ENCODE measurements at places on chromosomes 3 and 15.

- no peak for DNase-seq
Measured at GRCh38 chr3:30989276-30990030, 95.0 kb upstream of the GADL1 start.

GRCh38 chr3:45105855-45106671 is 40.1 kb downstream of the CDCP1 start:
- DNase-seq, result peak; percentile 52

DNA sequence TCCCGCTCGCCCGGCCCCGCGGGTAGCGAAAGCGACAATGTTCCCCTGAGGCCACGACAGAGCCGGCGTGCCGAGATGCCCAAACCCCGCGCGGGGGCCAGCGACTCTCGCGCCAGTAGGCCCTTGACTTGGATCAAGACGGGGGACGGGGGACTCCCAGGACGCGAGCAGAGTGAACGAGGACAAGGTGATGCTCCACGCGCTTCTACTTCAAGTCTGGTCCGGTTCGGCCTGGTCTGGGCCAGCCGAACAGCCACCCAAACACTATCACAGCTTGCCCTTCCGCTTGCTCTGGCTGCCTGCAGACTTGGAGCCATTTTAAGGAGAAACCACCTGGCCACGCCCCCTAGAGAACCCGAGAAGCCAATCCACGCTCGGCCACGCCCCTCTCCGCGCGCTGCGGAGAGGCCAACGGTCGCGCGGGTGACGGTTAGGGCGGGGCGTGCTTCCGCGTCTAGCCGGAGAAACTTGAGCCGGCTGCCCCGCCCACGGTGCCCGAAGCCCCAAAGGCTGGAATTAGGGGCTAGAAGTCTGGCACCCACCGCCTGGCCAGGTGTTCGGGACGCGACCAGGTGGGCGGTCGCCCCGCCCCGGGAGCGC is 608 bp upstream of the NDUFAF3 start:
- peak; percentile 96 for DNase-seq

- no peak for DNase-seq
Measured at GRCh38 chr3:15359677-15360397, 27.5 kb upstream of the SH3BP5 start.

DNA sequence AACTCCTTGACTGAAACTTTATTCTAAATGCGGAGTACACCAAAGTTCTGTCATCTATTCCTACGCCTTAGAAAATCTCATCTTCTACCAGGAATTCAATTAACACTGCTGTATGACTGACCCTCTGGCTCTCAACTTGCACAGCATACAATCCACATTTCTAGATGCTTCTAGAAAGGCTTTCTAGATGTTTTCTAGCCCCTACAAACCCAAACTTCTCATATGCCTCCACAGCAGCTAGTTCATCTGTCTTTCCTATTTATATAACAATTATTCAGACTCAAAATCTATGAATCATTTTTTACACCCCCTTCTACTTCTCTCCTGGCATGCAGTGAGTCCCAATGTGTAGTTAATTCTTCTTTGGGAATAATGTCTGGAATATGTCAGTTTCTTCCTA is 13.2 kb downstream of the INO80 start:
- DNase-seq, result no peak

DNA sequence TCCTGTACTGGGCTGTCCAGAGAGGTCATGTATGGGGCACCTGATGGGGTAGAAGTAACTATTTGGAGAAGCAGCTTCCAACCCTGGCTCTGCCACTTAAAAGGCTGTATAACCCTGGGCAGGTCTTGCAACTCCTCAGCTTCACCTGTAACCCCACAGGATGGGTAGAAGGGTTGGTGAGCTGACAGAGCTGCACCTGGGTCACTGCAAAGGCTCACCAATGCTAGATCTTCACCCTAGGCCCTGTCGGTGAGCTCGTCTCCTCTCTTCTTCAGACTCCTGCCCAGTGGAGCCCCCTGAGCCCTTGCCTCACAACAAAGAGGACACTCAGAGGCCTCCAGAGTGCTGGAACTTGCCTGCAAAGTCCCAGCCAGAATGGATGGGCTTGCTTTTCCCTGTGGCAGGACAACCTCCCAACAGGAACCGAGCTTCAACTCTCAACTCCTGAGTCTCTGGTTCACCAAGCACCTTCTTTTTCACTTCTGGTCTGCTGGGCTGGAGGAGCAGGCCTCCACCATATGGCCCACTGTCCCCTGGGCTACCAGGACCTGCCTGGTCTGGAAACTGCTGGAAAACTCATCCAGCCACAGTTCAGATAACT is 45.9 kb downstream of the XXYLT1 start:
- no peak for DNase-seq

- DNase-seq, result no peak
Measured at GRCh38 chr3:141447383-141447782, 39.4 kb upstream of the RASA2 start.

- no peak for DNase-seq
Measured at GRCh38 chr3:192933779-192934460, 16.3 kb upstream of the MB21D2 start.

DNA sequence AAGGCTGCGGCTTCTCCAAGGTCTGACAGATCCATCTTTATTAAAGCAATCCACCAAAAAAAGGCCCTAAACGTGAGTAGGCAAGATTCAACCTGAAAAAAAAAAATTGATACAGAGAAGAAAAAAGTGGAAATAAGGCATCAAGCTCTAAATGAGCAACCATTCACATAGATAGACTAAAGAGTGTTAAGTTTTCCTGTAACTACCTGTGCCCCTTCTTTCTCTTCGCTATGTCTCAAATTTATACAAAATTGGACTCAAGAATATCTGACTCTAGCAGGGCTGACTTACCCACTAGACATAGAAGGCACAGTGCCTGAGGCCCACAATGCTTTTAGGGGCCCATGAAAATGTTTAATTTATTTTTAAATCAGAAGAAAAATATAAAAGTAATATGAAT is at the start of gene MYH15:
TSS of gene MYH15 (minus strand) at position 101 of the 400 bp plus-strand sequence. CDS start at position 35, 66 bp downstream.
- no peak for DNase-seq

DNA sequence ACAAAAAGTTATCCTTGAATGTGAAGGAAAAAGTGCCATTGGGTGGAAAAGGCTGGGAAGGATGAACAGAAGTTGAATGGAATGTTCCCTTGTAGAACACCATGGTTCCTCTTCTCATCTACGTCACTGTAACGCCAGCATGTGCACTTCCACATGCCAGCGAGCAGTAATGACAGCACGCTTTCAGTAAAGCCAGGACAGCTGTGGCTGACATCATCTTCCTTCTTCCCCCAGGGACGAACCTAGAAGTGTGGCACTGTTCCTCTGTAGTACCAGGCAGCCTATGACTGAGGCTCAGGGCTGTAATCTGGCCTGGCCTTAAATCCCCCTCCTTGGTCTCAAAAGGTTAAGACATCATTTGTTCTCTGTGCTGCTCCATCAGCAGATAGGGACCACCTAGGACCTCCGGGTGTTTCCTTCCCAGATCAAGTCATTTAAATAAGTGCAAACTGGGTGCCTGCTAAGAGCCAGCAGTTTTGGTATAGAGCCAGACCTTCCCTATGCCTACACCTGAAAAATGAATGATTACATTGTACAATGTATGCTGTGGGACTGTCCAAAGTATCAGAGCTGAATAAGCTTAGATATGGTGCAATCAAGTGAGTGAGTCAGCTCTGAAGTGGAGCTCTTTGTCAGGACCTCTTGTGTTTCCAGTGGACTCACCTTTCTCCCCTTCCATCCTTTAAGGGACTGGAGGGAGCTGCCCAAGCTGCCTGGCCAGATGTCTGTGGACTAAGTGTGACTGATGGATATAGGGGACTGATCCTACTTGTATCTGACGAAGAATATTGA is 5.6 kb upstream of the SRPRB start:
- no peak for DNase-seq

- no peak for DNase-seq
Measured at GRCh38 chr3:60756241-60757030, 494.8 kb downstream of the FHIT start.

DNA sequence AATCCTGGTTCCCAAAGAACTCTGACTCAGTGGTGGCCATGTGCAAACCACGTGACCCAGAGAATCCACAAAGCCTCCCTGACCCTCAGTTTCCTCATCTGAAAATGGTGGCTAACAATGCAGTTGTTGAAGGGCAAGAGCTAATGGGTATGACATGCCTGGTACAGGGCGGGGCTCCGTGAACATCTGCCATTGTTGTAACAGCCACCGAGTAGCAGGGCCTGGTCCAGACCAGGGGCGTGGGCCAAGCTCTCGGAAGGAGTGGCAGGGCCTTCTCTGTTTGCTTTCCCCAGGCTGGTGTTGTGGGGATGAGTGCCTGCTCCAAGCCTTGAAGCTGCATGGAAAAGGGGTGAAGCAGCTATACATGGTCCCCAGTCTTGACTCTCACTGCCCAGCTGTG is 13.4 kb downstream of the MAPKAPK3 start:
- no peak for DNase-seq

GRCh38 chr15:41125931-41126642 is 10.0 kb upstream of the INO80 start:
- no peak for DNase-seq

- no peak for DNase-seq
Measured at GRCh38 chr15:85100186-85100937, 118.7 kb downstream of the PDE8A start.

DNA sequence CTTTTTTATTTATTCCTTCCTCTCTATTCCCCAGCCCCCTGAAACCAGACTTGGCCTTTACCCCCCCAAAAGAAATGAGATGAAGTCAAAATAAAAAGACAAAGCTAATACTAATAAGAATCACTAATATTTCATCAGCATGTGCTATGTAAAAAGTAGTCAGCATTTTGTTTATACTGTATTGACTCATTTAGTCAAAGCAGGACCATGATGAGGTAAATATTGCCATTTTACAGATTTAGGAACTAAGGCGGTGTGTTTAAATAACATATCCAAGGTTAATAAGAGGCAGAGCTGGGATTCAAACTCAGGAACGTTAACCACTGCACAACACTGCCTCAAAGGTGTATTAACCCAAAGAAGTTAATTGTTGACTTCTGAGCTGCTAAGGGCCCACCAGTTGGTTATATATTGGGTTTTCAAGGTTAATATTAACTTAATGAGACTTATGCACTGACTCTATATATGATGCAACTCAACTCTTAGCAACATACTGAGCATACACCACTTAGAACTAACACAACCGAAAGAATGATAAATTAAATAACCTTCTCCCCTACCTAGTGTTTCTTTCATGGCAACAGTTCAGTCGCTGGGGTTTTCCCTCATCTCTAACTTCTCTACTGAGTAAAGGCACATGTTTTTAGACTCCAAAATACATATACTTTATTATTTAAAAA is 34.7 kb downstream of the FOXP1 start:
- no peak for DNase-seq

GRCh38 chr15:100694381-100695021 is 92.1 kb downstream of the ASB7 start:
- DNase-seq, result no peak
